ENCODE measurements at places on chromosomes 6 and 20. TPM values are rescaled to one million over a fixed set of nuclear protein-coding genes. Genes with fewer than 3 reads are reported as not detected.

- no peak for DNase-seq
These were observed 163.3 kb downstream of the SCML4 start for GRCh38 chr6:107660839-107661238.

- no peak for DNase-seq
These were observed 254.7 kb downstream of the GMPR start for GRCh38 chr6:16493112-16493511.

The LAMP5 gene
- total RNA-seq, result 0.35 TPM

DNA sequence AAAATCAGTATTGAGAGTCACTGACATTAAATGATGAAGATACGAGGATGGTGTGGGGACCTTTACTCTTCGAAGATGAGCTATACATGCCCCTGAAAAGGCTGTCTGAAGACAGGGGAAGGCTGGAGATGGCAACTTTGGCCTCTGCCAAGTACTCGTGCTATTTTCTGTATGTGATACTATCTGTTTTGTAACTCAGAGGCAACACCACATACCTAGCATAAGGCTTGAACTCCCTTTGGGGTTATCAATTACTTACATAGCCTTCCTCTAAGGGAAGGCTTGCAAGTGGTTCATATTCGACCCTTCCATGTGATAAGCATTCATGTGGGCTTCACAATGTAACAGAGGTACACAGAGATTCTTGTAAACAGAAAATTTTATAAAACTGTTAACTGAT, 68.7 kb upstream of the FBXO30 start:
- no peak for DNase-seq

DNA sequence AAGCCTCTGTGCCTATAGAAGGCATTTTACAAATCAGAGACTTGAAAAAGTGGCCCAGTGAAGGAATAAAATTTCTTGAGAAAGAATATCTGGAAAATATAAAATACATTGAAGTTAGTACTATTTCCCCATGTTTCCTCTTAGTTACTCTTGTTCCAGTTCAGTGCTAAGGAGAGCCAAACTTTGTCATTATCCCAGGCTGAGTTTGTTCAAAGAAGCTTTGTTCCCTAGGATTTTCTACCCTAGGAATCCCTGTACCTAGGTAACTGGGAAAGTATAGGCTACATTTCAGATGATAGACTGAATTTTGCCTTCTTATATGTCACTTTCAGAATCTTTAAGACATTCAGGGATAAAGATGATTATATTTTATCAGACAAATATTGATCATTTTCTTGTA, 1395.7 kb upstream of the MAP3K7 start:
- no peak for DNase-seq

The MCHR2 gene
- total RNA-seq, result not detected

GRCh38 chr20:61808447-61808846, 257.2 kb downstream of the TAF4 start:
- no peak for DNase-seq

DNA sequence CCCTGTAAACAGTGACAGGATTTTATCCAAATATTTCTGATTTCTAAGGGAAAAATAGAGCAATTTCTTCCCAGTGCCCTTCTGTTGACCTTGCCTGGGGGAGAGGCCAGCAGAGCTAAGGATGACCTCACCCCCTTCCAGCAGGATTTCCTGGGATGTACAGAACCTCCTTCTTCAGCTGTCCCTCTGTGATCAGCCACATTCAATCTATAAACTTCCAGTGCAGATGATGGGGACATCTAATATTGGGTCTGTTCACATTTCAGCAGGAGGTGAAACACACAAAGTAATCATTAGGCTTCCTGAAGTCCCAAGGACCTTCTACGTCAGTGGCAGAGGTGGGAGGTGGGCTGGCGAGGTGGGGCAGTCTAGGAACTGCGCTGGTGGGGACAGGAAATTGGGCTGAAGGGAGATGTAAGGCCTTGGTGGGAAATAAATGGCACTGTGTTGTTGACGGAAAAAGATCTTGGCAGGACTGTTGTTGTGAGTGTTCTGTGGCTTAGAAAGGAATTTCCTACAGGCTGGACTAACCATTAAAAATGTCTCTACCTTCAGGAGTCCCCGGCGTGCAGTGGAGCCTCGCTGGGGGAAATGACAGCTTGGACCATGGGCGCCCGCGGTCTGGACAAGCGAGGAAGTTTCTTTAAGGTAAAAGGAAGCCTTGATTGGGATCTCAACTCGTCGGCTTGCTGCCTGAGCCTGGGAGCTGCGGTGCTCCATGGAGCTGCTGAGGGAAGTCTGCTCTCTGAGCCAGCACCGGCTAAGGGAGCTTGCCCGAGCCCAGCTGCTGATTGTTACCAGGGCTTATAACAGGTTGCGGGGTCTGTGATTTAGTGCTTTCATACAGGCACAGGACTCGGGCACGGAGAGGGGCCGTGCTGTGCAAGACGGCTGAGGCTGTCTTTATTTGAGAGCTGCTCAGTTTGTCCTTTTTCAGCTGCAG, 127.9 kb upstream of the NAA20 start:
- DNase-seq, result no peak

DNA sequence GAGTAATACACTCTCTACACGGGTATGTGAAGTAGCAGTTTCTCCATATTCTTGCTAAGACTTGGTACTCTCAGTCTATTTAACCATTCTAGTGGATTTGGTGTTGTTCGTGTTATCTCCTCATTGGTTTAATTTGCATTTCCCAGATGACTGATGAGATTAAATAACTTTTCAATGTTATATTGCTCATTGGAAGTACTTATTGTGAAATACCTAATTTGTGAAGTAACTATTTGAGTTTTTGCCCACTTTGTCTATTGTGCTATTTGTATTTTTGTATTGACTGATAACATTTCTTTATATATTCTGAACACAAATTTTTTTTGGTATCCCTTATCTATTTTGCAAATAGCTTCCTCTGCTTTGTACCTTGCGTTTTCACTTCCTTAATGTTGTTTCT, 156.0 kb downstream of the C6orf58 start:
- no peak for DNase-seq

GRCh38 chr6:78770765-78771164, 96.6 kb upstream of the IRAK1BP1 start:
- DNase-seq, result no peak

DNA sequence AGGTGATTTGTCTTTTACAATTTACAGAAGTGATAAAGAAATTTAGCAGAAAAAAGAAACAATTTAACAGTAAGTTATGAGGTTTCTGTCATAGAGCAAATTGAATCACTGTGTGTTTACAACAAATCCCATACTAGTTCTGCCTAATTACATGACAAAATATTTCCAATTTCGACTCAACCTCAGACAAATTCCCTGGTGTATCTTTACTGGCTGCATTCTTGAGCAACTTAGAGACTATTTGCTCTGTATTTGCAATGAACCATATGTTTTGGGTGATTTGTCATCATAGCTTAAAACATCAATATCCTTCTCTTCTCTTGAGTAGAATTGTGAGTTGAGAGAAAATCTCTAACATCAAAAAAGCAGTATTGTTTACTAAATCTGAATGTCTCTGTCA, 128.7 kb downstream of the SIM1 start:
- no peak for DNase-seq

The SLC12A5 gene
- 8.7 TPM for total RNA-seq

- peak; percentile 36 for DNase-seq
These were observed 608 bp upstream of the EIF2S2 start for GRCh38 chr20:34112600-34113101.

DNA sequence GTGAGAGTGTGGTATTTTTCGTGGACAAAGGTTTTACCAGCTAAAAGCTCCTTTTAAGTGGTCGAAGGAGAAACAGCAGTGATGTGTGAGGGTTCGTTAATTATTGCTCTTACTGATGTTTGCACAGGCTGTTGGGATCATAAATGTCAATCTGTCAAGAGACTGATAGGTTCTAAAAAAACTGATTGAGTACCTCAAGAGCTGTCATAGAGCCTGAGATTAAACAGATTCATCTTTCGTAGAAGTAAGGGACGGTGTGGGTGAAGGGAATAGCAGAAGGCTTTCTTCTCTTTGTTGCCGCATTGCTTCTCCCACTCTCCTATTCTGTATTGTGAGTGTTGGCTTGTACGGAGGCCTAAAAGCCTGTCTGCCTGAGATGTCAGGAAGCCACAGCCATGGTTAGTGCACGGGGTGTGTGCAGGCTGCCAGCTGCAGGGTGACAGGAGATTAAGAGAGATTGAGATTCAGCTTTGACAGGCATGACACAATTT, 291.0 kb downstream of the ZFAND3 start:
- DNase-seq, result no peak

GRCh38 chr6:156752666-156753301, 24.4 kb upstream of the ARID1B start:
- peak; percentile 73 for DNase-seq

DNA sequence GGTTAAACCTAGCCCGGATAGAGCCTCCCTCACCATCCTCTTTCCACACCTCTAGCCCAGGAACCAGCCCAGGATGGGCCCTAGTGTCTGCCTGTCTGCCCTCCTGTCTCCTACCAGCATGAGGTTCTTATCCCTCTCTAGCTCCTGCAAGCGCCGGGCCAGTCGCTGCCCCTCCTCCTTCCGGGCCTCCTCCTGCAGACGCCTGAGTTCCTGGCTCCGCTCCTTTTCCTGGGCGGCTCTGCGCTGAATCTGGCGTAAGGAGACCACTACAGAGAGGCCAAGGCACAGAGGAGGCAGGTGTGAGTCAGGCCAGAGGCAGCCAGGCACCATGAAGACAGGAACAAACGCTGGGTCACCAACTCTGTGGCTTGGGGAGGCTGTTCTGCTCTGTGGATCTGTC, 4.3 kb upstream of the PSORS1C2 start:
- peak; percentile 92 for DNase-seq

GRCh38 chr20:45347297-45347935, 808 bp downstream of the SDC4 start:
- no peak for DNase-seq

DNA sequence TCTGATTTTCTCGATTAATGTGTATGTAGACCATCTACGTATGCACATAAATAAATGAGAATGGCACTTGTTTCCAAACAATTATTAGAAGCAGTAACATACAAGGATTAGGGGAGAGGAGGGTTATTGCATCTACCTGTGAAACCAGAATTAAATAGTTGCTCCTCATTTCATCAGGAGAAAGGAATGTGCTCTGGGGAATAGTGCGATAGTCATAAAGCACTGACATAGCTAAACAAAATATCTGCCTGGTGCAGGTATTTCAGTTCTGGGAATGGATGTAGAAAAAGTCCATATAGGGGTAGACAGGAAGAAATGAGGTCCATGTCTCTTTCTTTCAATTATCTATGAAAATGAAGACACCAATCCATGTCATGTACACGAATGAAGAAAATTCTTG, 1.6 kb upstream of the ID4 start:
- DNase-seq, result no peak

GRCh38 chr6:136644597-136644952, 94.4 kb upstream of the MAP7 start:
- no peak for DNase-seq

- DNase-seq, result no peak
These were observed 93.2 kb downstream of the FOXA2 start for GRCh38 chr20:22491194-22491505.

GRCh38 chr20:18722371-18722770, 91.2 kb upstream of the SCP2D1 start:
- no peak for DNase-seq

- no peak for DNase-seq
These were observed 780 bp downstream of the ARMC12 start for GRCh38 chr6:35737413-35738211.

DNA sequence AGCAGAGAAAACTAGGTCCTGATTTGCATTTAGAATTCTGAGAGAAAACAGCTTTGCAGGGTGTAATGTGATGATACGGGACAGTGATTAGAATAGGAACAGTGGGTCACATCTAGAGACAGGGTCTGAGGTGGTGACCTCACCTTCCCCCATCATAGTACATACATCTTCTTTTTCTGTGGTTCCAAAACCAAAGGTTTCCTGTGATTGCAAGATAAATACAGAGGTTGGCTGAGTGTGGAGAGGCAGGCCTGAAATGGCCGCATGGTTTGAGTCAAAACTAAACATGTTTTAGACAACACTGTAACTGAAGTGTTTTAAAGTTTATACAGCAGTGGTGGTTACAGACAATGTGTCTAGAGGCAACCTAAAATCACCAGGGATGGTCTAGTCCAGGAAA, 10.4 kb upstream of the NT5DC1 start:
- no peak for DNase-seq

- DNase-seq, result no peak
These were observed 431.5 kb upstream of the ARID1B start for GRCh38 chr6:156345700-156346099.

The OPN5 gene
- not detected for total RNA-seq

- no peak for DNase-seq
These were observed 14.5 kb upstream of the PSMG4 start for GRCh38 chr6:3244003-3244831.

- DNase-seq, result no peak
These were observed 131.8 kb downstream of the CFAP61 start for GRCh38 chr20:20184149-20184548.

GRCh38 chr20:16049529-16050093, 523.6 kb downstream of the KIF16B start:
- no peak for DNase-seq

The SYNE1 gene
- 2.5 TPM for total RNA-seq

DNA sequence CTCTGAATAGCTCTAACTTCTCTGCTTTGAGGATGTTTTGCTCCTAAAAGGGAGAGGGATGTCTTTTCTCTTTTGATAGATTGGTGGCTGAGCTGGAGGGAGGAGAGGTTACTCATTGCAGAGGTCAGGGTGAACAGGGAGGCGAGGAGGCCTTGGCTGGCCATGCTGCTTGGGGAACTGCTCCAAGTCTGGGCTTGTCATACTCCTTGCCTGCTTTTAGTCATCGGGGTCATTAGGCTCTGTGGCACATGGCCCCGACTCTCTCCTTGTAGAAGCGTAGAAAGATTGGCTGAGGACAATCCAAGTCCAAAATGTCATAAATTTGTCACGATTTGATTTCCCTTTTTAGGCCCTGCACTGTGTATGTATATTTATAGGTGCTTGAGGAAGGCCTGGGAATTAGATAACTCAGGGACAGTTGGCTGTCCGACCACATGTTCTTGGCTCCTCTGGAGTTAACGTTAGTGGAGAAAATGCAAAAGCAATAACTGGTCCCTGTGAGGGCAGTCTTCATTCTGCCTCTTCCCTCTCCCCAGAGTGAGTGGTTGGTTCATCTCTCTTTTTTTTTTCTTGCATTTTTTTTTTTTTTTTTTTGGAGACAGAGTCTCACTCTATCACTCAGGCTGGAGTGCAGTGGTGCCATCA, 160.1 kb downstream of the SCP2D1 start:
- no peak for DNase-seq

The FAM83C gene
- total RNA-seq, result not detected

DNA sequence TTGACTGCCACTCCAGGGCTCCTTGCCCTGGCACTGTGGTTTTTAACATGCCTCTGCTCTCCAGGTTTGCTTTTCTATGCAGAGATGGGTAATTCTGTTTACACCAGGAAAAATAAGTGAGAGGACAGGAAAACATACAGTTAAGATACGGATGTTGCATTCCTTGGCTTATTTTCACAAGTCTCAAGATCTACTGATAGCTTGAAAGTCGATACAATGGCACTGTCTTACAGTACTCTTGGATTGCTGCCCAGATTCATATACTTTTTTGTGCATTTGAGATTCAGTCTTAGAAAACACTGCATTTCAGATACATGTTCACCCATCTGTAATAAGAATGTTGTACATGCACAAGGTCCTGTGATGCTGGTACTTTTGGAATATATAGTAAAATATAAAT, 159.6 kb upstream of the FLRT3 start:
- no peak for DNase-seq

- no peak for DNase-seq
These were observed 27.9 kb upstream of the LRRC1 start for GRCh38 chr6:53766930-53767329.

Measured in H9 (cell line).